ENCODE measurements at places on chromosomes 12 and 14.

- DNase-seq, result no peak
These were observed 177.3 kb upstream of the NUDT4 start for GRCh38 chr12:93200291-93200917.

- no peak for DNase-seq
These were observed 22.4 kb downstream of the SOCS2 start for GRCh38 chr12:93594766-93595311.

DNA sequence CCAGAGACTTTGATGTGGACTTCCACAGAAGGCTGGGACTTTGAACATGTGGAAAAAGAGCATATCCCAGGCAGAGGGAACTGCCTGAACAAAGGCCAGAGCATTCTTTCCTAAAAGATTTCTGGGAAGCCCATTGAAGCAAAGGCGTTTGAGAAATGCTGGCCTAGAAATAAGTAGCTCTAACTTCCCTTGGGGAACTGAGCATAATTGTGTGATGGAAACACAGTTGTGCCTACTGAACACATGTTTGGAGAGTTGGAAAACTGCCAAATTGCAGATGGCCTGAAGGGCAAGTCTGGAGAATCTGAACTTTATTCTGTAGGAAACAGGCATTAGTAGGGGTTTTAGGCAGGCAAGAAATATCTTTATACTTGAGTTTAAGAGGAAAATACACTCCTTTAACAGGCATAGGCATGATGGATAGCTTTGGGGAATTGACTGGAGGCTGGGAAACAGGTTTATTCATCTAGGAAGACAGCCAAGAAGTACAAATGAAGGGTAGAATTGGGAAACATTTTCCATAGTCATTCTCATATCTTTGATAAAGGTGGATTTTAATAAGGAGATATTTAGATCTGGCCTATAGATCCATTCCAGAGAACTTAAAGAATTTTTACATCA is 134.1 kb downstream of the TPH2 start:
- no peak for DNase-seq

DNA sequence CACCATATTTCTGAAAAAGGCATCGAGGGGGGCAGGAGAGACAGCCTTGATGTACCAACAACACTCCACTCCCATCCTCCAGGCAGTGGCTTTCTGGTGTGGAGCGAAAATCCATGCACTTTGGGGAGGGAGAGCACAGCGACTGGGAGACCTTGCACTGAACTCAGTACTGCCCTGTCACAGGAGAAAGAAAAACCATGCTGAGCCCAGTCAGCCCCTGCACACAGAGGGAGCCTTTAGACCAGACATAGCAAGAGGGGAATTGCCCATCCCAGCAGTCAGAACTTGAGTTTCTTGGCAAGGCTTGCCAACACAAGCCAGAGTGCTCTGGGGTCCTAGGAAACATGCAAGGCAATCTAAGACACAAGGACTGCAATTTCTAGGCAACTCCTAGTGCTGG is 24.8 kb upstream of the SLC6A15 start:
- DNase-seq, result no peak

GRCh38 chr12:118357257-118358007 is 15.3 kb downstream of the TAOK3 start:
- no peak for DNase-seq

- no peak for DNase-seq
These were observed 140.3 kb upstream of the AEBP2 start for GRCh38 chr12:19298836-19299605.

DNA sequence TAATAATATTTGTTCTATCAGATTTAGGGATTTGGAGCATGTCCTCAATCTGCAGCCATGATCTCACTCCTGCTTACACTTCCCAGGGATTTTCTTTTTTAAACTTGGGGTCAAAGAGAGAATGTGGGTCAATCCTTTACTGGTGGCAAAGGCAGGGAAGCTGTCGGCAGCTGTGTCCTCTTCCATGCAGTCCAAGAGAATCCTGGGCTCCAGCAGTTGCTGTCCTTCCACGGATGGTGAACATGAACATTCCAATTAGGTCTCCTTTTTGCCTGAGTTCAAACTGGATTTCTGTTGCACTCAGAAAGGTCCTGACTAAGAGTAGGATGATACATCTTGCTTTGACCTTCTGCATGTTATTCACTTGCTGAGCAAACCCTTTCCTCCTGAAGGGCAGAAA is 73.9 kb downstream of the ARL6IP4 start:
- no peak for DNase-seq

DNA sequence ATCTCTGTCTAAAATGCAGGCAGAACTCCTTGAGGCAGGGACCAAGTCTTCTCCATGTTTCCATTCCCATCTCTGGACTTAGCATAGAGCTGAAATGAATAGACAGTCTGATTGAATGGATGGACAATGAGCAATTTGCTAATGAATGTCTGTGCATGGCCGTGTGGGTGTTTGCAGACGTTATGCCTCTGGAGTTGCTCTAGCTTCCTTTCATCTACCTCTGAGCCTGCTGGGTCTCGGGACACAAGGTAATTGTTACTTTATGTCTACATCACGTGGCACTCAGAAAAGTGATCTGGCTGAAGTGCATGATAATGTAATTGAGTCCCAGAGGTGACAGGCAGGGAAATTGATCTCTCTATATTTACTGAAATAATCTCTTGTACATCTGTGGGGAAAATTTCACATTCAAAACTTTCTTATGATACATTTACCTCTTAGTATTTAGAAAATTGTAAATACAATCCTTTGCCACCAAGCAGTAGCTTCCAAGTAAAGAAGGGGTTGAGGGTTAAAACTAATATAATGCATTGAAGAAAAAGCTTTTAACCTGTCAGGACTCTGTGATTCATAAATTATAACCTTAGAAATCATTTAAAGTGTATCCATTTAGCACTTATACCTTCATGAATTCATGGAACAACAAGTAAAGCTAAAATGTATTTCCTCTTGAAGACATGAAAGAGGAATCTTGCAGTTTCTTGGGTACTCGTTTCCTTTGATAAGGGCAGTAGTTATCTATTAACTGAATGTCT is 424.1 kb downstream of the APAF1 start:
- DNase-seq, result no peak

- DNase-seq, result no peak
These were observed 6.8 kb upstream of the NR4A1 start for GRCh38 chr12:52044292-52044983.

- no peak for DNase-seq
These were observed 191.4 kb downstream of the TTC7B start for GRCh38 chr14:90624732-90625400.

DNA sequence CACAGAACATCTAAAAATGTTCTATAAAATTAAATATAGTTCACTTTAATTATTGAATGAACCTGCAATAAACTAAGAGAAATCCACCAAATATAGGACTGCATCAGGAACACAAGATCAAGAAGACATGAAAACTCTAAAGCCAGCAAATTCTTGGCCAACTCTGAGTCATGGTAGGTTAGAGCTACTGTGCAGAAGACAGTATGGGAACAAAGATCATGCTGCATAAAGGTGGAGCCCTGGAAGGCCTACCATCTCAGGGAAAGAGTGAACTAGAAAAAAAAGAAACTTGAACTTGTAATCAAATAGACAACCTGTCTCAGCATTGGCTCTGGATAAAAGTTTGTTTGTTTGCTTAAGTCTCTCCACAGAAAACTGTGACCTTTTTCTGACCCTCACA is 66.9 kb upstream of the CNOT2 start:
- no peak for DNase-seq

DNA sequence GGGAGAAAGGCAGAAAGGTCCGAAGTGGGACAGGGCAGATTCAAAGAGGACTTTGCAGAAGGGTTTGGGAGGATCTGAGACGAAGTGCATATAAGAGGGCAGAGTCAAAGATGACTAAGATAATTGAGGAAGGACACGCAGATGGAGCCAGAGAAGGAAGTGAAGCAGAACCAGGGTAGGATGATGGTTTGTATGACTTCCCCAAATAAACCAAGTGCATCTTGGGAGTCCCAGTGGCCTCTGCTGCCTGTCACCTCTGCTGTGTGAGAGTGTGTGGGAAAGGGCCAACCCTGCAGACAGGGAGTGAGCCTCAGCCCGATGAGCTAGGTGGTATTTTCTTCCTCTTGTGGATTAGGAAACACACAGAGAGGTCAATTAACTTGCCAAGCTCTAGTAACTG is 36.8 kb downstream of the FLVCR2 start:
- DNase-seq, result no peak

GRCh38 chr12:88242571-88242925 is 100.4 kb downstream of the TMTC3 start:
- DNase-seq, result no peak

- no peak for DNase-seq
These were observed 34.4 kb upstream of the DYNC1H1 start for GRCh38 chr14:101929946-101930345.

- no peak for DNase-seq
These were observed 236.4 kb downstream of the VRK1 start for GRCh38 chr14:97033556-97034081.

GRCh38 chr12:130375296-130376287 is 37.9 kb downstream of the PIWIL1 start:
- no peak for DNase-seq

GRCh38 chr14:100297320-100298300 is 8.6 kb downstream of the SLC25A29 start:
- DNase-seq, result no peak

GRCh38 chr12:132277374-132277941 is 51.9 kb downstream of the GALNT9 start:
- DNase-seq, result no peak

- no peak for DNase-seq
These were observed 25.1 kb upstream of the LTBP2 start for GRCh38 chr14:74637178-74637550.

Measured in activated CD4-positive, alpha-beta T cell treated with anti-CD3 and anti-CD28 coated beads for 1 hour (primary cell).